ENCODE measurements at places on chromosomes 1 and 21.

DNA sequence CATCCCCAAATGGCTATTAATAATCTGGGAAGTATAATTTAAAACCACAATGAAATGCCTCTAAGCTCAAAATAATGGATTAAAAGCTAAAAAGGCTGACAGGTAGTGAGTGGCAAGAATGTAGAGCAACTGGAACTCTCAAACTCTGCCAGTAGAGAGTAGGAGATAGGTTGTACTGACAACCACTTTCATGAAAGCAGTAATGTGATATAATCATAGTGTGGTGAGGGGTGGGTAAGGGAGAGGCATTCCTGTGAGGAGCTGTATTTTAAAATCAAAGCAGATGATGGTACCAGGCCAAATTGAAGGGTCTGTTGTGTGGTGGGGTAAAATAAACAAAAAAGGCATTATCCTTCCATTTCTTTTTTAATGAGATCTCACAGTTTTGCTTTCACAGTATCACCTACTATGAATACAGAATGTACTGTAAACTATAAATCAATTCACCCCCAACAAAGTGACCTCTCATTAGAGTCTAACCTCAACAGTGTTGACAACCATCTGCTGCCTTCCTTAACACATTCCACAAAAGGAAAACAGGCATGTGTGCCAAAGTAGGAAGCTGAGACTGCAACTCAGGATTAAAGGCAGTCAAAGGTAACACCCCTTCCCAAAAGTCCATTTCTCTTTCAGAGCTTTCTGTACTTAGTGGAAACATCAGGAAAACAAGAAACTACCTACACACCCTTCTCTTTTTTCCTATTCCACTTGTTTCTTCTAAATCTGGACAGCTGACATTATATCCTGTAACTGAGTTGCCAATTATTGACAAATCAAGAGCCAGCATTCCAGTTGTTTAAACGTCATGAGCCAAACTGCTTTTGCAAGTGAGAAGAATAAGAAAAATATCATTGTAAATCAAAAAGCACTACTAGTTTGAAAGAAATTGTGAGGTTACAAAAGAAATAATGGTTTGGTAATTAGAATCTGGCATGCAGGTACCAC, 130.8 kb downstream of the FAF1 start:
- no peak for DNase-seq

- no peak for DNase-seq
These were observed 3.2 kb upstream of the SAMD11 start for GRCh38 chr1:920521-920920.

DNA sequence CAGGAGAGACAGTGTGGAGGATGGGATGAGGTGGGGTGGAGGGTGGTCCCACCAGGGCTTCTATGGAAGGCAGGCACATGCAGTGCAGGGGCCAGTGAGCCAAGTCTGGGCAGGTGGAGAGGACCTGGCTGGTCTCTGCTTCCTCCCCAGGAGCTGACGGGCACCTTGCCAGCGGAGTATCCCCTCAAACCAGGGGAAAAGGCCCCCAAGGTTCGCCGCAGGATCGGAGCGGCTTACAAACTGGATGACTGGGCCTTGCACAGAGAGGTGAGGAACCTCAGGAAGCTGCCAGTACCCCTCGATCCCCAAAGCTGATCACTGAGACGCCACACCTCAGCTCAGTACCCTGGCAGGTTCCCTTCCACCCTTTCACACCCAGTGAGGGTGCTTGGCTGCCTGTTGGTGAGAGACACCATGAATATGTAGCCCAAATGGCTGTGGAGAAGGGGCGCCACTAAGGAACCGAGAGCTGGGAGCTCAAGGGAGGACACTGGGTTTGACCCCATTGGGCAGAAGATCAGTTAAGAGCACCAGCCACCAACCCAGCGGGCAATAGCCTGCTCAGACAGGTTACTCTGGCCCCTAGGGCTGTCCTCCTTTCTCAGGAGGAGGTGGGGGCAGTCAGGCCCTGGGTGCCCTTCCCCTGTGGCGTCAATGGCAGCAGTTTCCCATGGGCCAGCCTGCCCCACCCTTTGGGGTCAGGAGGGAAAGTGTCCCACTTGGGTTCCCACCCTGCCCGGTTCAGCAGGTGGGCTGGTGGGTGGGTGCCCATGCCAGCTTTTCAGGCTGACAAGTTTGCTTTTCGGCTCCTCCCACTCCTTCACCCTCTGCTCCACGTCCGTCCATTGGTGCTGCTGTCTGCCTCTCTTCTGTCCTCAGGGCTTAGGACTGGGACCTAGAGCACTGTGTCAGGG, 5.5 kb downstream of the INAVA start:
- no peak for DNase-seq

- DNase-seq, result no peak
These were observed 13.2 kb upstream of the CEP350 start for GRCh38 chr1:179941454-179941853.

DNA sequence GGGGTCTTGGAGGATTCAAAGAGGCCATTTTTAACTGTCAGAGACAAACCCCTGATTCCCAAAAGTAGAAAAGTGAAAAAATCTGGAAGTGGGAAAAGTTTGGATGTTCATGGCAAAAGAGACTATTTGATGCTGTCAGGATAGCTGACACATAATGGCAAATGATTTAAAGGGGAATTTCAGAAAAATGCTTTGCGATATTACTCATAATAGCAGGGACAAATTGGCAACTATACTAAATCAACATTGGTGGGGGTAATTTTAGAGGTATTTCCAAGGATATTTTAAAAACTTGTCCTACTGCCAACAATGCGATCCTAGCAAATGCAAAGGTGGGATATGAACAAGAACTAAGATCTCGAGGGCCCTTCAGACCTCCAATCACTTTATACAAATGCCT, 5.3 kb upstream of the GSTM4 start:
- DNase-seq, result no peak

DNA sequence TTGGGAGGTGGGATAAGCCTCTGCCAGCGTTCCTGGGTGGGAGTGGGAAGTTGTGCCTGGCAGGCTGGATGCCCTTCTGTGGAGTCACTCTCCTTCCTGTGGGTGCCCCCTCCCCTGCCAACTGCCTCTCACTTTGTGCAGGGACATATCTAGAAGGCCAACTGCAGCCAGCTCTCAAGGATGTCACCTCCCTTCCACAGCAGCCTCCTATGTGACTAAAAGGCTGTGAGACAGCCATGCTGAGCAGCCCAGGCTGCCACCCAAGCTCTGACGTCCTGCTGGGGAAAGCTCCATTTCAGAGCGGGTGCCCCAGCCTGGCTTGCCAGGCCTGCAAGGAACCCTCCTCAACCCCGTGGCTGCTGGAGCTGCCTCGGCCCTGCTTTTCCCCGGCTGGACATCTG, 19.6 kb upstream of the SLC26A9 start:
- no peak for DNase-seq

DNA sequence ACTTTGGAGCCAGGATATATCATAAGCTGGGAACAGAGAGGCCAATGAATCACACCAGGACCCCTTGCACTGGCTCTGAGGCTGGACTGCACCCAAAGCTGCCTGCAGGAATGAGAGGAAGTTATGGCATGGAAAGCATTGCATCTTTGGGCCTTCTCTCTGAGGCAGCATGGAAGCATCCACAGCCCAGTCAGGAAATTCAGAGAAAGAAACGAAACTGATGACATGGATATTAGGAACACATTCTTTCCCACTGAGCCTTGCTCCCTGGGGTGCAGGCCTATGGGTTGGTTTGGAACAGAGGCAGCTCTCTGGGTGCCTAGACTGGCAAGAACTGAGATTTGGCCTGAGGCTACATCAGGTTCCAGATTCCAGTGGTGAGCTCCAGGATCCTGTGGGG, 98.6 kb downstream of the NGF start:
- no peak for DNase-seq

GRCh38 chr21:25568246-25568645, 39.0 kb downstream of the MRPL39 start:
- no peak for DNase-seq

DNA sequence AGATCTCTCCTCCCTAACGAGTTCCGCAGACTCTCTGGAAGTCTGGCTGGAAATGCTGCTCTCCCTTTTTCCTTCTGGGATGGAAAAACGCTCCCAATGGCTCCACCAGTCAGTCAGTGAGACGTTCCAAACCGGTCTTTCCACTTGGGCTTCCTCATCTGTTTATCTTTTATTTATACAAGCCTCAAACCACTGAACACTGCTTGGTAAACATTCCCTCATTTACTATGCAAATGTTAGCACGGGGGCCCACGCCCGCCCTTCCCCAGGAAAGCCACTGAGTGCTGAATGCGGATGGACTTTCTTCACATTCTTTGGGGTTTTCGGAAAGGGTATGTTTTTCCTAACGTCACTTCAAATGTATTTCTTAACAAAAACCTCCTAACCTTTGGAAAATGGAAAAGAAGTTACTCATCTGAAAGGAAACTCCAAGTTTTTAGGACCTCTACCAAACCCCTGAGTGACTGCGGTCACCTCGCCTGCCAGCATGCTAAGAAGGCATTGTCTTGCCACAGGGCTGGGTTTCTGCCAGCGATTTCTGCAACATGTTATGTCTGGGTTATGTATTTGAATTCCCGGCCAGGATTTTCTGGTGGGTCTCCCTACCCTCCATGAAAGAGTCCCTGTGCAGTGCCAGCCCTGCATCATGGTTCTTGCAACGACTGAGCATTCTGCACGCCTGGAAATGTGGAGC, 14.0 kb upstream of the UMODL1 start:
- no peak for DNase-seq

DNA sequence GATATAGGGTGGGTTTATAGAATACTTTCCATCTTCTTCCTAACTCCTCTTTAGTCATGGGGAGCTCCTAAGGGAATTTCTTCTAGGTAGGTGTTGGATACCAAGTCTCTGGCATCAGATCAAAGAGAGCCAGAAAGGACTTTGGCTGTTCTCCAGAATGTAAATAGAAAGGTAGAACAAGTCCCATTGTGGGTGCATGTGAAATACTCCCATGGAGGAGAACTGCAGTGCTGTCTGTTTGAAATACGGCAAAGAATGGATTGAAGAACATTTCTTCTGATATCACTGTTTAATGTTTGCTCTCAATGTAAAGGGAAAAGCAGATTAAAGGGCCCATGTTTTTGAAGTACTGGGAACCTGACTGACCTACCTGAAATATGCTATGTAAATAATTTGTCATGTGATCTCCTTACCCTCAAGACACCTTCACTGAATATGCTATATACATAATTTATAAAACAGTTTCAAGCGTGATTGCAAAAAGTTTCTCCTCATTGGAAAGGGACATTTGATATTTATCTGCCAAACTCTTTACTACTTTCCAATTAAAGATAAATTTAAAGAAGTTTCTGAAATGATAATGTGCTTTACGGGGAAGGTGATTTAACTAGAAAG, 65.9 kb downstream of the LAMC1 start:
- no peak for DNase-seq

GRCh38 chr1:94081566-94082344, 39.2 kb downstream of the ABCA4 start:
- DNase-seq, result no peak

- no peak for DNase-seq
These were observed 25.6 kb downstream of the CDK18 start for GRCh38 chr1:205530116-205530515.

- DNase-seq, result no peak
These were observed 102.0 kb upstream of the USP25 start for GRCh38 chr21:15627823-15628222.

DNA sequence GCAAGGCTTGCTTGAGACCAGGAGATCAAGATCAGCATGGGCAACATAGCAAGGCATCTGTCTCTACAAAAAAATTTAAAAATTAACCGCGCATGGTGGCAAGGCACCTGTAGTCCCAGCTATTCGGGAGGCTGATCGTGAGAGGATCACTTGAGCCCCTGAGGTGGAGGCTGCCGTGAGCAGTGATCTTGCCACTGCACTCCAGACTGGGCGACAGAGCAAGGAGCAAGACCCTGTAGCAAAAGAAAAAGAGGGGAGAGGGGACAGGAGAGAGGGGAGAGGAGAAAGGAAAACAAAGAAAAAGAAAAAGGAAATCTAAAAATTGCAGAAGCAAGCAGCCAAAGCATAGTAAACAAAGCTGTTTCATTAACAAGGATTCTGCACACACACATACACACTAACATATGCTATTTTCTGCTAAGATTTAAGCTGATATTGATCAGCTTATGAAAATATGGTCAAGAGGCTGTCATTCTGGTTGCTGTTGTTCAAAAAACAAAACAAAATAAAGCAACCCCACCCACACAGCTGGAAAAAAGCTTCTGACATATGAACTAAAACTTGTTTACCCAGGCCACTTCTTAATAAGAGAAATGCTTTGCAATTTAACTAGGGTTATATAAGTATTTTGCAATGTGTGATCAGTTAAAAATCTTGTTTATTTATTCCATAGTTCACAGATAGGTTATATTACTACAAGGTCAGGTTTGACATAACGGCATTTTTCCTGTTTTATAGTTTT, 1.8 kb downstream of the ARNT start:
- no peak for DNase-seq

DNA sequence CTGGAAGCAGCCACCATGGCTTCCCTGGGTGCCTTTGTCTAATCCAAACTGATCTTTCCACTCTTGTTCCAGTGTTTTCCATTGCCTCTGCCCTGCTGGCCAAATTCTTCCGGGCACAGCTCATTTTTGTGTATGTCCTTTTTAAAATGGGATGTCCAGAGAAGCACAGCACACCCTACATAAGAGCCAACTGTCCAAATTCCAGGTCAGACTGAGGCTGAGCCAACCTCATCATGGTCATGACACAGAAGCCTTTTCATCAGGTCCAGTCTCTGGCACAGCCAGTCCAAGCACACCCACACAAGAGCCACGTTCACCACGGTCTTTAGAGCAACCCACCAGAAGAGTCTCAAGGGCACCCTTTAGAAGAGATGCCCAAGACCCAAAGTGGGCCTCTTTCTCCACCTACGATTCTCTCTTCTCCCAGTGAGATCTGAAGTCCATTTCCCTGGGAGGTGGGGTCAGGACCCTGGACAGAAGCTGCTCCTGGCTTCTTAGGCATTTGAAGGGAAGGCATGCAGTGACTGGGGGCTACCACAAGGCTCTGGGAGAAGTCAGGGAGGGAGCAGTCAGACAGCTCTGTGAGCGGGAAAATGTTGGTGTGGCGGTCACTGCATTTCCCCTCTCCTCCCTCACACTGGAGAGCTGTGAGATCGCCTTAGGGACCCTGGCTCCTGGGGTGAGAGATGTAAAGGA, 53.2 kb downstream of the SYT2 start:
- DNase-seq, result no peak

DNA sequence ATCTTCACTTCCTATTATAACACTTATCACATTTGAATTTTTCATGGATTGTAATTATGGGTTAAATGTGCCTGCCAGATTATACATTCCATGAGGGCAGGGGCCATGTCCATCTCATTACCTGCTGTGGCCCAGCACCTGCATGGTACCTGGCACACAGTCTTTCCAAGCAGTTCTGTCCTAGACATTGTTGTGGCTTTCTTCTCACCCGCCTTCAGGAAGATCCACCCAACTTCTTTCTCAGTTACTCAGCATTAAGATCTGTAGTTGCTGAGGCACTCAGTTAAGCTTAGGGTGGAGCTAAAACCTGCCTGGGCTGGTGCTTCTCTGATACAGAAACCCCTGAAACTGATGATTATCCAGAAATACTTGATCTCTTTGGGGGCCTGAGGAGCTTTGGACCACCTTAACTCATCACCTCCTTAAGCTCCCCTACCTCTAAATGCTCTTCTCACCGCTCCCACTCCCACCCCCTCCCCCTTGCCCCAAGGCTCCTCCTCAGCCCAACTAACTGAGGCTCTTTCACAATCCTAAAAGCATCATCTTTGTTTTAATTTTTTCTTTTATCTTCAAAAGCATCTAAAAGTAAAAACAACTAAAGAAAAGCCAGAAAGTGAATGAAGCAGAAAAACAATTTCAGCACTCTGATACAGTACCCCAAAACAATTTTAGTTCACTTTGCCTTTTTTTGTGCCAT, 190.6 kb downstream of the FGGY start:
- no peak for DNase-seq

GRCh38 chr1:156622581-156623297, 3.5 kb downstream of the HAPLN2 start:
- DNase-seq, result no peak

Measured in coronary artery (tissue), 2 donors.